Liver (tissue), 10 donors: ENCODE measurements at places on chromosomes 7 and 10. TPM values are rescaled to one million over a fixed set of nuclear protein-coding genes. Genes with fewer than 3 reads are reported as not detected.

The OR2A1 gene
- total RNA-seq = not detected

The EEPD1 gene
- 2.3 TPM for total RNA-seq

The TUBB8 gene
- total RNA-seq = not detected

The GIMAP2 gene
- 6.9 TPM for total RNA-seq

The TBX20 gene
- total RNA-seq = 0.89 TPM

The ANKRD7 gene
- 0.42 TPM for total RNA-seq

The IGF2BP3 gene
- 28.4 TPM for total RNA-seq

The SPDYE3 gene
- total RNA-seq = not detected

The GPR158 gene
- not detected for total RNA-seq

The GNAT3 gene
- not detected for total RNA-seq

The MRC1 gene
- total RNA-seq = 47.0 TPM

The RNLS gene
- 4.1 TPM for total RNA-seq
